Muscle of back (tissue), 13 donors: ENCODE measurements at places on chromosomes 3 and 15.

GRCh38 chr15:79601405-79602086 is 169.4 kb downstream of the MINAR1 start:
- DNase-seq = no peak

- no peak for DNase-seq
Observed at GRCh38 chr15:69730281-69731080, 277.9 kb downstream of the RPLP1 start.

GRCh38 chr3:102646557-102646956 is 211.7 kb downstream of the ZPLD1 start:
- DNase-seq = no peak

DNA sequence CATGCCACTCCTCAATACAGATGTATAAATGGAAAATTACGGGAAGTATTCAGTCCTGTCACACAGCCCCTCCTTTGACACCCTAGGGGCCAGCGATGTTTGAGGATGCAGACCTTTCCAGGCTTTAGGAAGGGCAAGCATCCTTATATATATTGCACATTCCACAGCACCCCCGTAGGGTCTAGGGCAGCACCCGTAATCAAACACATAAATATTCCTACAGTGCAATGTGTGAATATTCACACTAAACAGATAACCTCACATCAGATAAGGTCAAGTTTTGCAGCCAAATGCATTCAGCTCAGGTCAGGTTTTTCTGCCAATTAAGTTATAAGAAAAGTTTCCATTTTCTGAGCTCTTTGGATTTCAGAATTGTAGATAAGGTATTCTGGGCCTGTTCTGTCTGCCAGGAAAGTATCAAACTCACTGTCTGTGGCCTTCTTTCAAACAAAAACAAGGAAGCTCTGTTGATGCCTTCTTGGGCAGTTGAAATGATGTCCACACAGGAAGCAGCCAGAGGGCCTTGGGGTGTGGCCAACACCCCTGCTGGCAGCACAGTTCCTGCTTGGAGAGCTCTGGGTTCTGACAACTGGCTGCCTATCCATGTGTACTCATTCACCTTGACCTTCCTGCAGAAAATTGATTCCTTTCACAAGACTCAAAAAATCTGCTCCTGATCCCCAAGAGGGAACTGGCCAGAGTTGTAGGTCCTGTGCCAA is 427.0 kb downstream of the NTRK3 start:
- DNase-seq = no peak

DNA sequence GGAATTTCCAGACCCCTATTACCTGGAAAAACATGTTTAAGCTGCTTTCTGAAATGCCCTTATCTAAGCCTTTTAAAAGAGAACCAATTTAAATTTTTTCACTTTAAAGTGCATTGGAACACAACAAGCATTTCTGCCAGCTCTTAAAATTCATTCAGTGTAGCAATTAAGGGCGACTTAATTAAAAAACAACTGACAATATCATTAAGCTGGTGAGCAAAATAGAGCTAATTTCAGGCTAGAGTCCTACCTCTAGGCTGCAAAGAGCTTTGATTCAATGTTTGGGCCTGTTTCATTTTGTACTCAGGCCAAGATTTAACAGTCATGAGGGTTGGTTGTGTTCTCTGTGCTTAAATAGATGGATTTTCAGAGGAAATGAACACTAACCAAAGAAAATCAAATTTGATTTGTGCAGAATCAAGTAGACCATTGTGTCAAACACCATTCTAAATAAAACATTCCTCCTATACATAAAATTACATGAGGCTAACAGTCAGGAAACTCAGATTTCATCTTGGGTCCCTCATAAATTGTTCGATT is 114.6 kb downstream of the TMEM108 start:
- DNase-seq = no peak

GRCh38 chr15:41292521-41292920 is 39.9 kb downstream of the OIP5 start:
- no peak for DNase-seq

DNA sequence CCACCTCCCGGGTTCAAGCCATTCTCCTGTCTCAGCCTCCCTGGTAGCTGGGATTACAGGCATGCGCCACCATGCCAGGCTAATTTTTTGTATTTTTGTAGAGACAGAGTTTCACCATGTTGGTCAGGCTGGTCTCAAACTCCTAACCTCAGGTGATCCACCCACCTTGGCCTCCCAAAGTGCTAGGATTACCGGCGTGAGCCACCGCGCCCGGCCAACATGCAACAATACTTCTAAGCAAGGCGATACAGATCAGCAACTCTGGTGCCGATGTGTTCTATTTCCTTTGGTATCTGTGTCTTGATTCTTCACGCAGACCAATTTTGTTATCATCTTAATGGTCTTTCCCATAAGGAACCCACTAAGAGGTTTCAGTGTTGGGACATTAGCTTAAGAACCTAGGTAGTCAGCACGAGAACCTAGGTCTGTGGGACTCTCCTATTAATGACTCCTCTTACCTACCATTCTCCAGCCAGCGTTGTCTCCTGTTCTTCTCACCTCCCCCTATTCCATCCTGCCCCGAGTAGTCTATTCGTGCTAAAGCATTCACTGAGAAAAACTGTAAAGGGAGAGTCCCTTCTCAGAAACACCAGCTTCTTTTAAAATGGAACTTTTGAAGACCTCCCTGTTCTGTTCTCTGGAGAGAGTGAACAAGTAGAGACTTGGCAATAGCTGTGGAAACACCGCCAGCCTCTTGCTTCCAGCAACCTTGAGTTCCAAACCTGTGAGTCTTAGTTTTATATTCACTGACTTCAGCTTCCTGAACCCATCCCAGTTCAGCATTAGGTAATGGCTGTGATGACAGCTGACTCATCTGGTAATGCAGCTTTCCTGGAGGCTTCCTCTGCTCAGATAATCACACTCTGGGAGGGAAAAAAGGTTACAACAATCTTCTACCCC is 61.2 kb downstream of the TSC22D2 start:
- peak; percentile 95 for DNase-seq
